GM04504 (cell line): ENCODE measurements at places on chromosomes 6 and 20.

GRCh38 chr6:33751771-33752645 lies 5.3 kb upstream of the IP6K3 start:
- no peak for DNase-seq

DNA sequence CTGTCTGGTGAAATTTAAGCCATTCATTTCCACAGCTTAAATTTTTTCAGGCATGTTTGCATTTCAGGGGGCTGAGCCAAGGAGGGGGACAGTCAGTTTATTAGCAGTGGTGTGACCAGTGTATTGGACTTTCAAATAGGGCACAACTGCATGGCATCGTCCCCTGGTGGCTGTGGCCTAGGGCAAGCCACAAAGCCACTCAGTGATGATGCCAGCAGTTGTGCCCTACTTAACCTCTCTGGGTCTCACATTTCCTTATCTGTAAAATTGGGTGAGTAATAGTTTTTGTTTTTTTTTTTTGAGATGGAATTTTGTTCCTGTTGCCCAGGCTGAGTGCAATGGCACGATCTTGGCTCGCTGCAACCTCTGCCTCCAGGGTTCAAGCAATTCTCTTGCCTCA lies 48.0 kb downstream of the CDC5L start:
- DNase-seq: no peak

DNA sequence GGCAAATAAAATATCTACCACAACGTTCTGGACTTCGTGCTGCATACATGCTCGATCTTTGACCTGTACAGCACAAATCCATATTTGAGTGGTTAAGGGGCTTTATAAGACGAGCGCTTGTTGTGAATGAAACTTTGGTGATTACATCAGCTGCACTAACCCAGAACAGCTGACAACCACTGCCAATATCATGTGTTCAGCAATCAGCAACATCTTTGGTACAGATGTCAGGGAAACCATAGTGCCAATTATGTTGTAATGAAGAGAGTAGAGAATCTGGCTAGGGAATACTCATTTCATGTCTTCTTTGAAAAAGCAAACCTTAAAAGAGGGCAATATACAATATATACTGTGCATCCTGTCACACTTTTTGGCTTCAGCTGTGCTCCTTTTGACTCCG lies 188.6 kb upstream of the NT5E start:
- peak; percentile 28 for DNase-seq

DNA sequence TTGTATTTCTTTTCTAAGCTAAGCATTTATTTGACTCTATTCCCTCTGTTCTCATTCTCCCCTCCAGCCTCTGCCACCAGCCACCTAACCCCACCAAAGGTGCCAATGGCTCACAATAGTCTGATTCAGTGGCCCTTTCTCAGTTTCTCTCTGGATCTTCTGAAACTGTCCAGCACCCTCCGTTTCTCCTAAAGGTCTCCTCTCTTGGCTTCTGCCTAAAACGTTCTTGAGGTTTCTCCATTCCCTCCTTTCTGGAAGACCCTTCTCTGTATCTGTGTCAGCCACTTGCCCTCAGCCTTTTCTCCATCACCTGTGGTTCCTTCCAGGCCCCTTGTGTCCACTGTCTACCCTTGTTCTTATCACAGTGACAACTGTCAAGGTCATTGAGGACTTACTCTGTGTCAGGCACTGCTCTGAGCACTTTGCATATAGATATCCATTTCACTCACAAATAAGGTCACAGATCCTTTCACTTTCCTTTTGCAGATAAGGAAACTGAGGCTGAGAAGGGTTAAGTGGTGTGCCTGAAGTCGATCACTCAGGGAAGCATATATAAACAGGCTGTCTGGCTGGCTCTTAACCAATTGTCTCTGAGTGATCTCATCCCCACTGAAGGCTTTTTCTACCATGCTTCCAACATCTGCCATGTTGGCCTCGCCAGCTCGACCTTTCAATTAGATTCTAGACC lies 48.1 kb downstream of the FOXA2 start:
- no peak for DNase-seq

DNA sequence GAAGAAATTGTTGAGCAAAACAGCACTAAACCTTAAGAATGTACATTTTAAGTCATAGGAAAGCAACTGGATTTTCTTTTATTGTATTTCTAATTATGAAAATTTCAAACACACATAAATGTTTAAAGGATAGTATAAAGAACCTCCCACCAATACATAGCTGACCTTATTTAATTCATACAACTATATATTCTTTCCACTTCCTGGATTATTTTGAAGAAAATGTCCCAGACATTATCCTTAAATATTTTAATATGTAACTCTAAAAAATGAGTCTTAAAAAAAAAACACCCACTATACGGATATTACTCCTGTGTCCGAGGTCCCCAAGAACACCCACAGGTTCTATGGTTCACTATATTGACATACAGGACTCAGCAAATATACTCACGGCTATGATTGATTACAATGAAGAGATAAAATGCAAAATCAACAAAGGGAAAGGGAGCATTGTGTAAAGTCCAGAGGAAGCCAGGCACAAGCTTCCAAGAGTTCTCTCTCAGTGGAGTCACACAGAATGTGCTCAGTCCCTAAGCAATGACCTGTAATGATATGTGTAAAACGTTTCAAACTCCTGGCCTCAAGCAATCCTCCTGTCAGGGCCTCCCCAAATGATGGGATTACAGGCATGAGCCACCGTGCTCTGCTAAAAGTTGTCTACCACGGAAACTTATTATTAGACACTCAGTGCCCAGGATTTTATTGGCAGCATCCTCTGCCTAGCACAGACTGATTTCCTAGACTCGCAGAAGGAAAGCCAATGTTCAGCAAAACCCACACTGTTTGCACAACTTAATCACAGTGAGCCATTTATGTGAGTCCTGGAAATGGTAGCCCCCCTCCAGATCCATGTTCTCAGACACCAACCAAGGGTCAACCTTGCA lies 23.2 kb downstream of the GLYATL3 start:
- DNase-seq: no peak

DNA sequence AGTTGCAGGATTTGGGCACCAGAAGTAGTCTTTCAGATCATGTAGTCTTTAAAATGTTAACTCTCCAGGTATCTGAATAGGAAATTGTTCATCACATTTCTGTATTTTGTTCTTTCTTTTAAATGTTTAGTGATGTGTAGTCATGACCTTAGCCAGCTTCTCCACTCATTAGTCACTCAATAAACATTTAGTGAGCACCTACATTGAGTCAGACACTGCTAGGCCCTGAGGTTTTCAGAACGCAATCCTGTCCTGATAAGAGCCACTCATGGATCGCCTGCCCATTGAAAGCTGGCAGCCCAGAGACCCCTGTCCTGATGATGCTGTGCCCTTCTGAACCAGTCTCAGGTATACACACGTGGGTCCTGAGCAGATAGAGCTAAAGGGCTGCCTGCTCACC lies 163.4 kb upstream of the HEY2 start:
- DNase-seq: no peak

GRCh38 chr20:63553933-63554290 lies at the start of gene FNDC11:
TSS of gene FNDC11 (plus strand) at chr20:63554159. CDS start at chr20:63555664, 1,505 bp downstream.
- DNase-seq: no peak

DNA sequence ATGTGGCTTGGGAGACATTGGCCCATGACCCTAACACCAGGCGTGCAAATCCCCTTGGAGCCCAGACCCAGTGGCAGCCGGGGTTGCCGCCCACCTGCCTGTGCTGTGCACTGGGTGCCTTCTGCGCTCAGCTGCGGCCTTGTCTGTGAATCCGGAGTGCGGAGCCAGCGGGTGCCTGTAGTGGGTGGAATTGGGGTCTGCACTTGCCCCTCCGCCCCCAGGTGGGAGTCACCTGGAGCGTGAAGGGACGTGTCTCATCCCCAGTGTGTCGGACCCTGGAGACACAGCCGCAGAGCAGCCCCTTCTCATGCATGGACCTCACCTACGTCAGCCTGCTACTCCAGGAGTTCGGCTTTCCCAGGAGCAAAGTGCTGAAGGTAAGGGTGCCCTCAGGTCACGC lies 22.9 kb upstream of the PYGB start:
- DNase-seq: no peak

DNA sequence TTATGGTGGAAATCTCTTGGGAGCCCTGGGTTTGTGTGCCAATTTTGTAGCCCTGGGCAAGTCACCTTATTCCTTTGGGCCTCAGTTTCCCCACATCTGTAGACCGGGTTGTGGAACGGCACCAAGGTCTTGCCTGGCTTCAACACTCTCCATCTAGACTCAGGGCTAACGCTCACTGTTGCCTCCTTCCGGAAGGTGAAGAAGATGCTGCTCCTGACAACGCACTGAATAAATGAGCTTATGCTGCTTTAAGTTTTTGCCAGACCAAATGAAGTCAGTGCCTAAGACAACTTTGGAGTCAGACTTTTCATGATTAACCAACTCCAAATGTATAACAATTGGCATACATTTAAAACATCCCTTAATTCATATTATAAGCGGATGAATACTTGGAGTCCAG lies 53.1 kb downstream of the PSMG4 start:
- no peak for DNase-seq

DNA sequence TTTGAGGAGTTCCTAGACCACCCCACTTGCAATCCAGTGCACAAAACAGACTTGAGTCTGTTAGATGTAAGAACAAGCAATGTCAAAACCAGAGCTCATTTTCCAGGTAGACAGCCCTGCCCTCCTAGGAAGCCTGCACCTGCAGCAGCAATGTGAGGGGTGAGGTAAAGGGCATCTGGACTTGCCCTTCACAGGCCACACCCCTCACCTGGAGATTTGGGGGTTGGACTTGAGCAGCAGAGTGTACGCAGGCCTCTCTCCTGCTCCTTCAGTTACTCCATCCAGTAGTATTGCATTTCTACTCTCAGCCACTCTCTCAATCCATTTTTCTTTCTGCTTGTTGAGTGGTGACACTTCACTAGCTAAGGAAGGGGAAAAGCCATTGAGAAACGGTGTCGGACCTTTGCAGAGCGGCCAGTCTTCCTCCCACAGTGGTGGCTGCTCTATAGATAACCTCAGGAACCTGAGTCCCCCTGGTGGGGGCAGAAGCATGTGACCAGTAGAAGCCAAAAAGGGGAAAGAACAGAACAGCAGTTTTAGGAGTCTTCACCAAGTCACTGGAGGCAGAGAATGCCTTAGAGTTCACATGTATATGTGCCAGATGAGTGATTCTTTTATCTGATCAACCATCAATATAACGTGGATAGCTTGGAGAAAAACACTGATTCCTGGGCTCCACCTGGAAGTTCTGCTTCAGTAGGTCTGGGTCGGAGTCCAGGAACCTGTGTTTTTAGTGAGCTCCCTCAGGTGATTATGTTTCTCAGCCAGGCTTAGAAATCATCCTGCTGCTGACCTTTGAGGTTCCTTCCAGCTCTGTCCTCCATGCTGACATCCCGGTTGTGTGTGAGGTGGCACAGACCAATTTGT lies 28.0 kb downstream of the ARFGEF2 start:
- DNase-seq: no peak

DNA sequence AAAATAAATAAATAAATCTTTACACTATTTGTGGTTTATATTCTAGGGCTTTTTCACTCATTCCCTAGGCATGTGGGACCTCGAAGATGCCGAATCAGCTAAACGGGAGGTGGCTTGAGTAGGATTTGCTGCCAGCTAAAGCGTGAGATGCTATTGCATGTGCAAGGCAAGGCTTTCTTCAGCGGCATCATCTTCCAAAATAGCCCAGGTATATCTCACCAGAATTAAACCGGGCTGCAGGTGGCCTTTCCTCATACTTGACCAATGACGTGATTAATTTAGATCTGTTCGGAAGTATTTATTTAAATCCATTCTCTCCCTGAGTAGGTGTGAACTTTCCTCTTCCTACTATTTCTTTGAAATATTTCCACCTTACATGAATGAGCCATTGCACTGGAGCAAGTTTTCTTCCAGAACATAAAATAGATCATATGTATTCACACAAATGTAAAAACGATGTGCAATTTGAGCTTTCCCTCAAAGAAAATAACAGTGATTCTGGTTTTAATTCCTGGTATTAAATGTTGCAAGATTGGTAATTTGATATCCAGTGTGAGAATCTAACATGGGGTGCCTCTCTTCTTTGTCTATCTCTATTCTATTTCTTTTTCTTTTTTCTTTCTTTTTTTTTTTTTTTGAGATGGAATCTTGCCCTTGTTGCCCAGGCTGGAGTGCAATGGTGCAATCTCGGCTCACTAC lies 24.3 kb upstream of the ZNF217 start:
- DNase-seq: no peak

DNA sequence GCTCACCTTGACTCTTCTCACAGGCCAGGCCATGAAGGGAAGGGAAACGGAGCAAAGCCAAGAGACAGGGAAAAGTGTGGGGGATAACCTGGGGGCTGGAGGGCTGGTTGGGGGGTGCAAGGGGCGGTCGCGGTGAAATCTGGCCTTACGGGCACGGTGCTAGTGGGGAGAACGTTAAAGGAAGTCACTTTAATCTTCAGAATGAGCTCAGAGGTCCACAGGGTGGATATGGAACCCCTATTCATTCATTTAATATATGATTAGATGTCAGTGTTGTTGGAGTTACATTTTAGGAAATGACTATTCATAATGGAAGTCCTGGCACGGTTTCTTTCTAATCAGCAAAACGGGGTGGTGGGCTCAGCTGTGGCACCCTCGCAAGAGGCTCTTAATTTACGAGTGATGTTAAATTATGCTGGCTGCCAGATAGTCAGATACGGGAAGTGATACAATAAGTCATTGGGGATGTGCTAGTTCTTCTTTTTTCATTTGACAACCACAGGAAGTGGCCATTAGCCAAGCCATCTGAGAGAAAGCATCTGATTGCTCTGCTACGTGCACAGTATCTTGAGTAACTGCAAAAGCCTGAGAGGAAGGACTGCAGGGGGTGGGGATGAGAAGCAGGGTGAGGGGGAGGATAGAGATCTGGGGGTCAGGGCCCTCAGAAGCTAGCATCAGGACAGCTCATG lies 253.0 kb downstream of the QKI start:
- no peak for DNase-seq

DNA sequence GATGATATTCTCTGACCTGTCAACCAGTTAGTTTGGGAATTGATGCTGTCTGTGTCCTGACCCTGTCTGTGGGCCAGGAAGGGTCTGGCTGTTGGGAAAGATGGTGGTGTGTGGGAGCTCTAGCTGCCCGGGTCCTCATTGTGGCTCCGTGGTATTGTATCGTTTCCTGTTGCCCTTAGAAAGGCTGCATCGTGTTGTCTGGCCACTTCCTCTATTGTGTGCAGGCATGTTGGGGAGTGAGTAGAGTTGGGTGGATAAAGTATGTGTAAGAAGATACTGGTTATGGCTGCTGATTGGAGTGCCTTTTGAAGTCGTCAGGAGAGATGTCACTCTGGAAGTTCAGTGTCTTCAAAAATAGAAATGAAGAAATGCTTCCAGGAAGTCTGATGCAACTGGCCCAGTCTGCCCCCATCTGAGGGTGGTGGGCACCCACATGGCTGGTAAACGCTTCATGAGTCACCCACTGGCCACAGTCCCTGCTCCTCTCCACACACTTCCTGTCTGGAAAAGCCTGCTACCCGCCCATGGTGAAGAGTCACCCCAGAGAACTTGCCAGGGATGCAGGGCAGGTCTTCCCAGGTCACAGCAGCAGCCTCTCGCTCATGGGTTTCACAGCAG lies 27.9 kb downstream of the PPARD start:
- peak; percentile 95 for DNase-seq

- no peak for DNase-seq
Measured at GRCh38 chr6:140915551-140915950, 1217.2 kb upstream of the GJE1 start.

DNA sequence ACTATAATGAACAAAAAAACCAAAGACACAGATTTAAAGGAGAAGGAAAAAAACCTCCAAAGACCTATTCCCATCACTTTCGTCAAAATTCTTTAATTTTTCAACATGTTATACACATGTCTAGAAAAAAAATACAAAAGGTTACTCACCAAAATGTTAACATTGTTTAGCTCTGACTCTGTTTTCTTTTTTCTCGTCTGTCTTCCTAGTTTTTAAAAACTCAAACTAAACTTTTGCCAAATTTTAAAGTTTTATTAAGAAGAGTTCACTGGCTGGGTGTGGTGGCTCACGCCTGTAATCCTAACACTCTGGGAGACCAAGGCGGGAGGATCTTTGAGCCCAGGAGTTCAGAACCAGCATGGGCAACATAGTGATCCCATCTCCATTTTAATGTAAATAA lies 10.8 kb downstream of the MCUR1 start:
- DNase-seq: no peak
